Stimulated activated naive B cell treated with anti-CD40 and anti-IgM and Interleukin-4, amounts not matched to agents 10 μg/mL and 1 μg/mL and 100 μg/mL, for 72 hours (primary cell): ENCODE measurements at places on chromosomes 13 and 19.

- DNase-seq: no peak
These were observed 54.7 kb upstream of the WASF3 start for GRCh38 chr13:26502826-26503225.

- no peak for DNase-seq
These were observed 1599.1 kb downstream of the PCDH9 start for GRCh38 chr13:65631078-65631477.

GRCh38 chr19:1130771-1131717, 27.2 kb downstream of the GPX4 start:
- no peak for DNase-seq

GRCh38 chr13:99658261-99658991, 157.2 kb downstream of the TM9SF2 start:
- peak; percentile 13 for DNase-seq

GRCh38 chr13:100815476-100816046, 141.0 kb upstream of the TMTC4 start:
- no peak for DNase-seq

- no peak for DNase-seq
These were observed 341.2 kb downstream of the HS6ST3 start for GRCh38 chr13:96431044-96431581.

DNA sequence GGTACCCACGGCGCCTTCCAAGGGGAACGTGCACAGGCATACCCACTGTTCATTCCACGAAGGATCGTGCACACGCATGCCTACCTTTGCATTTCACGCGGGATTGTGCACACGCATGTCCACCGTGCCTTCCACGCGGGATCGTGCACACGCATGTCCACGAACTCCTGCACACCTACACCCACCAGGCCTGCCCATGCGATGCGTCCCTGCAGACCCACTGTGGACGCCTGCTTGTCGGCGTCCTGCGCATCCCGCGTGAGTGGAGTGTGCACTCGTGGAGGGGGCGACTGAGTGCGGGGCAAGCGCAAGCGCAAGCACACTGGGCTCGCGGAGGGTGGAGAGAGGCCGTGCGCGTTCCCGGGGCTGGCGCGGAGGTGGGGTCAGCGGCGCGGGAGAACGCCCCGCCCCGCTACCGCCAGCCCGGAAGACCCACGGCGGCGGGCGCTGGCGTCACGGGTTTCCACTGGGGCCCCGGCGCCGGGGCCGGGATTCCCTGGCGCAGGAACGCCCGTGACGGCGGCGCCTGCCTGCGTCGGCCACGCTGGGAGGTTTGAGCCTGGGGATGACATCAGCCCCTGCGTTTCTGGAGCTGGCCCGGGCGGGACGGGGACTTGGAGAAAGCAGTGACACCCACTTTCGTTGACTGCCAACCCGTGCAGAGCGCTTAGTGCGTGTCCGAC, 18.7 kb downstream of the GADD45B start:
- DNase-seq: no peak

DNA sequence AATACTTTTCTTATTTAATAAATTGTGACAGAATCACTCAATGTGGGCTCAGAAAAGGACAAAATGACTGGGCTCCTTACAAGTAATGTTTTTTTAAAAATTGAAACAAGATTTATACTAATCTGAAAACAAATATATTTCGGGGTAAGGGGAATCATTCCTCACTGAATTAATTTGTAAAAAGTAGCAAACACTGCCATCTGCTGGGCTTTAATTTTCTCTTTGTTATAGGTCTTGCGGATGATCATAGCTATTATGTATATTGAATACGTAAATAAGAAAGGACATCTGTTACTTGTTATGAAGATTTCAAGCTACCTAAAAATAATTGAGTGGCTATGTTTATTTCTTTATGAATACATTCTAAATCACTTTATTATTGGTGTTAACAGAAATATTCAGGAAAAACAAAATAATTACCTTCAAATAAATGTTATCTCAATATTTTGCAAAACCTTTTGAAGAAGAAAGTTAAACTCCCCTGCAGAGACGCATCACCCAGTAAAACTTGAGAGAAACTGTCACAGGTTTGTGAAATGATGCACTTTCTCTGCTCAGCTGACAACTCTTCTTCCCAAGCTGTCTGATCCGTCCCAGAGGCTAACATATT, 17.8 kb upstream of the ENOX1 start:
- no peak for DNase-seq

DNA sequence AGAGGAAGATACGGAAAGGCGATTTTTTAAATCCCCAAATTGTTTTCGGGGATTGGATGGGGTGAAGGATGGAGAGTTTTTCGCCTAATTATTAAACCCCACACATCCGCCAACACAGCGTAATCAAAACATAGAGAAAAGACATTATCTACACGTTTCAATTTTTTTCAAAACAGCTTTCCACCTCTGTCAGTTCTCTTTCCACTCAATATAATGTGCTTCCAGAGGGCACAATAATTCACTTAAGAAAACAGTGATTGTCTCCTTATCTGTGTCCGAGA, 435 bp upstream of the OBI1 start:
- no peak for DNase-seq

GRCh38 chr19:288911-289310, 2.3 kb downstream of the PLPP2 start:
- DNase-seq: no peak

- DNase-seq: peak; percentile 47
These were observed 2.0 kb downstream of the REX1BD start for GRCh38 chr19:18590273-18591272.

- DNase-seq: no peak
These were observed 114.5 kb downstream of the URI1 start for GRCh38 chr19:30056580-30056979.

DNA sequence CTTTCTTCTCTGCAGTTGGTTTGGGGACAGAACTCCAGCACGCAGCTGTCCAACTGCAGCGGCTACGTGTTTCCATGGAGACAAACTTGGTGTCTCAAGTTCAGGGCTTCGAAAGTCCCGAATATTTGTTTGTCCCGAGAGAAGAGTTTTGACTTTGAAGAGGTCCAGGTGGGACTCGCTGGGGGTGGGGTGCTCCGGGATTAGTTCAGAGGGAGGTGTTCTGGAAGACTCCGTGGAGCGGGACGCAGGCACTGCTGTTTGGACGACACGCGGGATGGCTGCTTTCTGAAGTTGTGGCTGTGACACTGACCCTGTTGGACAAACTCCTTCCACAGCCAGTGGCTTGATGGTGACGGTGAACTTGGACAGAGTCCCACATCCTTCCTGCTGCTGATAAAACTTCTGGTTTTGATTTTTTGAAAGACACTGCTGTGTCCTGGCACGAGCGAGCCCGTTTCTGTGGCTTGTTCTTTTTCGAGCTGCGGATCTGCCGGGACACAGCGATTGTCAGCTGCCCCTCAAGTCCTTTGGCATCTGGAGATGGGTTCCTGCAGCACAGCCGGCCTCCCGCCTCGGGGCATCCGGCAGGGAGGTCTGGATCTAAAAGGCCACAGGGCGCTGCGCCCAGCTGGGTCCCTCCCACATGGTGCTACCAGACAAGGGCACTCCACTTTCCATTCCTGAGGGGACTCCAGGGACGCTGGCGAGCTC, 15.9 kb upstream of the RANBP3 start:
- DNase-seq: no peak

DNA sequence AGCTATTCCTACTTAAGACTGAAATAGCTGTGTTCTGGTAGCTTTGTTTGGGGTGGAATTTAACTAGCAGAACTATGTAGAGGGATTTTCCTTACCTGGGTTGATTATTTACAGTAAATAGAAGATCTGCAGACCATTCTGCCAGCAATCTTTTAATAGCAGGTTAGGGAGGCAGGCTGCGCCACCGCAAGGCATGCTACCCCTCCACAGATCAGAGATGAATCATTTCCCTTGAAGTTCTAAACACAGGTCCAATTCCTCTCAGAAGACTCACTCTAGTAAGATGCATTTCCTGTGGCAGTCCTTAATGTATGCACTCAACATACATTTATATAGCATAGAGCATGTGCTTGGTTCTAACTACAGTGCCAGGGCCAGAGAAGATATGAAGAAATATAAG, 109.0 kb downstream of the TNFRSF19 start:
- no peak for DNase-seq

- DNase-seq: no peak
These were observed 75.0 kb upstream of the OXGR1 start for GRCh38 chr13:97069050-97069815.

DNA sequence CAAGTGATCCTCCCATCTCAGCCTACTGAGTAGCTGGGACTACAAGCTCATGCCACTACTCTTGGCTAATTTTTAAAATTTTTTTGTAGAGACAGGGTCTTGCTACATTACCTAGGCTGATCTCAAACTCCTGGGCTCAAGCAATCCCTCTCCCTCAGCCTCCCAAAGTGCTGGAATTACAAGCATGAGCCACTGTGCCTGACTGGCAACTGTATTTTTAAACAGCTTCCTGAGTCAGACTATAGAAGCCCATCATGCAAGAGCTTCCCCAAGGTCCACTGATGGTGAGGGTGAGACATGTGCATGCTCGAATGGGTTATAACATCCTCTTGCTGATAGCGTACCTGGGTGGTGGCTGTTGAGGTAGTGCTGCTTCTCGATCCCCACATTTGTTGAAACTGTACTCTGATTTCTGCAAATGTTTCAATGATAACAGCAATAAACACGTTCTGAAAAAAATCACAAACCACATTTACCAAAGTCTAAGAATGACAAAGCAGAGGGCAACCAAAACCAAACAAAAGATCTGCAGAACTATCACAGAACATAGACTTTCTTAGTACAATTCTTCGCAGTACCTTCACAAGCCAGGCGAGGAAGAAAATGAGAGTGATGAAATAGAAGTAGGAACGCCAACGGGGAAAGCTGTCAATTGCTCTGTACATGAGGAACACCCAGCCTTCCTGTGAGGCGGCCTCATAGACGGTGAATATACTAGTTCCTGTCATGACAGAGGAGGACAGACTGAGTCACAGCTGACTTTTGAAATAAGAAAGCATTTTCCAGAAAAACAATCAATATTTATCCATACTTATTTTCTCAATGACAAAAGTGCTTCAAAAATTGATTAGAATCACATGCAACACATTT, 124.4 kb downstream of the NALCN start:
- DNase-seq: no peak

DNA sequence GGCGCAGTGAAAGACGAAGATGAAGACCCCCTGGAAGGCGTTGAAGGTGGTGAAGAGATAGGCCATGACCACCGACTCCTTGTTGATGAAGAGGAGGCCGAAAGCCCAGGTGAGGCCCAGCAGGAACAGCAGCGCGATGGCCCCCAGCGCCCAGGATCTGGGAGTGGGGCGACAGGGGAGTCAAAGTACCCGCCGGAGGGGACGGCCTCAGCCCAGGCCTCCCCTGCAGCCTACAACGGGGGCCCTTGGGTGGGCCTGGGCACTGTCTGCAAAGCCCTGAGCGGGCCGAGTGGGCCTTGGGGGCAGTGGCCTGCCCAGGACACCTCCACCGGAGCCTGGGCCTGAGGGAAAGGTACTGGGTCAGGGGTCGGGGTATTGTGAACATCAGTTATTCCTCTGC, 19.0 kb upstream of the ASF1B start:
- no peak for DNase-seq

GRCh38 chr19:10928563-10929401, at the start of the genes TIMM29 and YIPF2:
TIMM29 (plus strand) TSS chr19:10928811; CDS start chr19:10928823, 12 bp downstream.
YIPF2 (minus strand) TSS chr19:10928639; CDS start chr19:10928410, 229 bp downstream.
- peak; percentile 94 for DNase-seq

GRCh38 chr13:99974939-99975561, 3.5 kb upstream of the ZIC5 start:
- no peak for DNase-seq

GRCh38 chr13:76889254-76889653, 3.0 kb upstream of the KCTD12 start:
- DNase-seq: no peak

- peak; percentile 57 for DNase-seq
These were observed 52.0 kb downstream of the NWD1 start for GRCh38 chr19:16771618-16772017.

DNA sequence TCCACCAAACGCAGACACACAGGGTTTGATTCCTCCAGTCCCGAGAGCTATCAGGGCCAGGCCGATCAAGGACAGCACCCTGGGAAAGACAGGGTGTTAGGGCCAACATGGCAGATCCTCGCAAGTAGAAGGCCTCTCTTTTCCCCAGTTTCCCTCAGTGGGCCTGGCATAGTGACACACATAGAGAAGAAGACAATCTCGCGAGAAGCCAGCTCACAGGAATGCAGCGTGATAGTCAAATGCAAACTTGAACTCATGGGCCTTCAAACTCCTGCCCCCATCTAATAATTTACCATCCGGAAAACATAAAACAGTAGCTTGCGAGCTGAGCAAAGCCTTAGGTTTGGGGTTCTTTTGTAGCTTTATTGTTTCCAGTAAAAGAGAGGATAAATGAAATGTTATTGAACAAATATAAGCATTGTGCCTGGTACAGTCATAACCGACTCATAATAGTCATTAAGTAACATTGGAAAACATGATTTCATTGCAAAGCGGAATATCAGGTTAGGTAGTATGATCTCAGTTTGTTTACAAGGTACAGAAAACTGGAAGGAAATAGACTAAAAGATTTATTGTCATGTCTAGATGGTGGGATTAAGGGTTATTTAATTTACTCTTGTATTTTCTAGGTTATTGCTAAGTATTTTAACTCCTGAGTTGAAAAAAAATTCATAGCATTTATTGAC, 30.5 kb downstream of the SLC15A1 start:
- DNase-seq: no peak

DNA sequence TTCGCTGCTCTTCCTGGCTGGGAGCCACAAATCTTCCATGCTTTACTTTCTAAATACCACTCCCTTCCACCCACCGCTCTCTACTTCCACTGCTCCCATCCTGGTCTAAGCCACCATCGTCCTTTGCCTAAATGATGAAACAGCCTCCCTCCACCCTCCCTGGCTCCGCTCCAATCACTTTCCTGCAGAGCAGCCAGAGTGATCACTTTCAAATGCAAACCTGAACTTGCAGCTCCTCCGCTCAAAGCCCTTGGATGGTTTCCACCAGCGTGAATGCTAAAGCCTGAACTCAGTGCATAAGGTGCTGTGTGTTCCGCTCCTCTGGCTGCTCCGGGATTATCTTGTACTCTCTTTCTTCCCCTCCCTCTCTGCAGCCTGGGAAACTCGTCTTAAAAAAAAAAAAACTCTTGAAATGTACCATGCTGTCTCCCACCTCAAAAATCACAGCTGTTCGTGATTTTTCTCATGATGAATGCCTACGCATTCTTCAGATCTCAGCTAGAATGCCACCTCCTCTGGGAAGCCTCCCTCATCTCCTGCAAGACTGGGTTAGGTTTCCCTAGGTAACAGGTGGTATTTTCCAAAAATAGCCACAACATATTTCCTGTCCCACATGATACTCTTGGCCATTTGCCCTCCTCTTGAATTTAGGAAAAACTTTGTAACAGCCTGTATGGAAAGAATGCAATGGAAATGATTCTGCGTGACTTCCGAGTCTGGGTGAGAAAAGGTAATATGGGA, 3.7 kb upstream of the SIN3B start:
- DNase-seq: no peak

GRCh38 chr13:39876258-39876657, 220.8 kb downstream of the COG6 start:
- DNase-seq: no peak

- no peak for DNase-seq
These were observed 30.5 kb upstream of the COX7A1 start for GRCh38 chr19:36182612-36183244.

DNA sequence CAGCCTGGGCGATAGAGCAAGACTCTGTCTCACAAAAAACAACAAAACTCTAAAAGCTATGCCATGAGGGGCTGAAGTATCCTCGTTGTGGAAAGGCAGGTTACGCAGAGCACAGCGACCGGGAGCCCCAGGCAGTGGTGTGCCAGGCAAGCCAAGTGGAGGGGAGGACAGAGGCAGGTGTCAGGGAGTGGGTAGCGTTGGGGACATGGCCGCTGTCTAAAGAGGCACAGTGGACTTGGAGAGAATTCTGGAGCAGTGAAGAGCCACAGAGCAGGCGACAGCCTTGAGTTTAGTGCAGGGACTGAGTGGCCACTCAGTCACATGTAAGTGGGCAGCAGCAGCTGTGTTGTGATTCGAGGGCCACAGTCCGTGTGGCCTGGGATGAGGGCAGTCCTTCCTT, 541.7 kb downstream of the FGF9 start:
- no peak for DNase-seq
